AG10803 (cell line): ENCODE measurements at places on chromosomes 16 and 17.

DNA sequence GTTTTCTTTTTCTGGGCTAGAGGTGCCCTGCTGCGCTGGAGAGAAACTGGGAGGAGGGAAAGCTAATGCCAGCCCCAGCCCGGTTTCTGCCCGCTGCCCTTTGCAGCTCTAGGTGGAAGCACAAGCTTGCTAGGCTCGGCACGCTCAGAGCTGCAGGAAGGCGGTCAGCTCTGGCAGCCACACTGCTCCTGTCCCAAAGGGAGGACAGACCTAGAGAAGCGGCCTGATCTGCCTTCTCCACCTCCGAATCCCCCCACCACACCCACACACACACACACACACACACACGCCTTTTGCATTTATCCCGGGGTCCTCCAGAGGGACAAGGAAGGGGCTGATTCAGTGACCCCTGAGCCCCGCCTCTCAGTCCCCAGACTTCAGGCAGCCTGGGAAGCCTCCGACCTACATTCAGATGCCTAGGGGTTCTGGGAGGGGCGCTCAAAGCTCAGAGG, 418.1 kb downstream of the SOX9 start:
- no peak for DNase-seq

DNA sequence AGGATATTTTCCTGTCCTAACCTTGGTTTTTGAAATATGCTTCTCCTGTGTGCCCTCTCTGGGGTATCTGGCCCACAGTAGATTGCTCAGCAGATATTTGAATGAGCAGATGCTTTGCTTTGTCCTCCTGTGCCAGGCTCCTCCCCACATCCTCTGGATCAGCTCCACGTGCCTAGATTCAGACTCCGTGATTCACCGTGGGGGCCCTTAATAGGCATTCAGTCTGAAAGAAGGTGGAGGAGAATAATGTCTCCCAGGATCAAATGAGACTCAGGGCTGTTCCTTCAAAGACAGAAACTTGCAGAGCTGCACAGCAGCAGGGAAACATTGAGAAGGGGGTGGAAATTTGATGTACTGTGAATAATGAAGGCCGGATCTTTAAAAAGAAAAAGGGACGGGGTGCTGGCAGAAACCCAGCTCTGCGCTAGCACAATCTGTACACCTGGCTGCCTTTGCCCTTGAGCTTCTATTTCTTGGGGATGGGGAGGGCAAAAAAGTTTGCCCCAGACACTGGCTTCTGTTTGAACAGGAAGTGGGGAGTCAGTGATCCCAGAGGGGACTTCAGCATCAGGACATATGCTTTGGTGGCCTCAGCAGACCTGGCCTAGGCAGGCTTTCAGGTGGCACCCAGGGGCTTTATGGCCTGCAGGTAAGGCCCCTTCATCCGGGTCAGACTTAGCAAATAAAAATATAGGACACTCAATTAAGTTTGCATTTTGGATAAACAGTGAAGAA, 15.9 kb upstream of the SLC12A3 start:
- peak; percentile 73 for DNase-seq

GRCh38 chr17:75650874-75651273, 16.1 kb downstream of the RECQL5 start:
- no peak for DNase-seq

- no peak for DNase-seq
These were observed 40.0 kb downstream of the LGALS9 start for GRCh38 chr17:27670791-27671590.

- DNase-seq: no peak
These were observed 406.0 kb downstream of the SEC14L1 start for GRCh38 chr17:77546772-77547241.

GRCh38 chr16:63200940-63201339, 1164.7 kb upstream of the CDH8 start:
- no peak for DNase-seq

GRCh38 chr17:28957992-28958355, 6.7 kb upstream of the PHF12 start:
- DNase-seq: no peak

DNA sequence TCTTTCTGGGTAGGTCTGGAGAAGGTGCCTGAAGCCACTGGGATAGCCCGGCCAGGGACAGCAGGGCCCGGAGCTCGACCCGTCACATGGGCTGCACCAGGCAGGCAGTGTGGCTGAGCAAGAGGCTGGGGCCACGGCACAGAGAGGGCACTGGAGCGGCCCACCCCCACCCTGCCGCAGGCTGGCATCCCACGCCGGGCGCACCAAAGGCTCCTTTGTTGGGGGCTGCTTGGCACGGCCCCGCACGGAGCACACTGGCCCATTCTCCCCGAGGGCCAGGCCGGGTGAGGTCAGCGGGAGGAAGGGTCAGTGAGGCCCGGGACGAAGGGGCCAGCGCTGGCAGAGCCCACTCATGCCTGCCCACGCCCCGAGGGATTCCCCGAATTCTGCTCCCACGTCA, 36.5 kb upstream of the PVALEF start:
- DNase-seq: no peak

- no peak for DNase-seq
These were observed 84.3 kb downstream of the TMEM132E start for GRCh38 chr17:34663714-34664113.

- no peak for DNase-seq
These were observed 266.4 kb downstream of the CBLN1 start for GRCh38 chr16:49015225-49015592.

GRCh38 chr16:77863250-77863649, 74.9 kb downstream of the VAT1L start:
- no peak for DNase-seq

GRCh38 chr17:14712611-14713021, 411.7 kb downstream of the HS3ST3B1 start:
- peak; percentile 29 for DNase-seq

DNA sequence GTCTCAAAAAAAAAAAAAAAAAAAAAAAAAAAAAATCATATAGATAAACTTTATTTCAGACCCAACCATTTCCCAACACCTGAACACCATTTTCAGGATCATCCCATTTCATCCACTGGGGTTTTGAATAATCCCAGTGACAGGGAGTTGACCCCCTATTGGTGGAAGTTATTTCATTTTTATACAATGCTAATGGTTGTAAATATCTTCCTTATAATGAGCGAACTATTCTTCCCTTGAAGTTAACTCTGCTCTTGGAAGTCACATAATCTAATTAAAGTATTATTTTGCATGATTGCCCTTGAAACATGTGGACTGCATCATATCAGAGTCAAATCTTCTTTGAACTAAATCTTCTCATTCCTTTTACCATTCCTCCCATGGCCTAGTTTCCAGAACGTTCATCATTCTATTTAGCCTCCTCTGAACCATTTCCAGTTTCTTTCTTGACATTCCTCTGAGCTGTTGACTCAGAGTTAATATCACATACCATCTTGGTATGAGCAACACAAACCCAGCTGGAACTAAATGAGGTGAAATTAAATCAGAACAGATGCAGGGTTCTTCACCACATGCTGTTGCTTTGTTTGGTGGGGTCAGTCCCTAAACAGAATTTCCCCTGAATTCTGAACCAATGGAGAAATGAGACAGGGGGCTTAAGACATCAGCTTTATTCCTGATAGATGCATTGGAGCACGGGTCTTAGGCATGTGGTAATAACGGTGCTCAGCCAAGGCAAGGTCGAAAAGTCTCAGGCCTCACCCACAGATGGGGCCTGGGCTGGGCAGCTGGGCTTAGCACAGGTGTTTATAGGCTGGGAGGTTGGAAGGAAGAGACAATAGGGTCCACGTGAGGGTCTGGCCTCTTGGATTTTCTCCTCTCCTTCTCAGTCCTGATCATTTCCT, 8.9 kb downstream of the HSD17B2 start:
- peak; percentile 95 for DNase-seq

DNA sequence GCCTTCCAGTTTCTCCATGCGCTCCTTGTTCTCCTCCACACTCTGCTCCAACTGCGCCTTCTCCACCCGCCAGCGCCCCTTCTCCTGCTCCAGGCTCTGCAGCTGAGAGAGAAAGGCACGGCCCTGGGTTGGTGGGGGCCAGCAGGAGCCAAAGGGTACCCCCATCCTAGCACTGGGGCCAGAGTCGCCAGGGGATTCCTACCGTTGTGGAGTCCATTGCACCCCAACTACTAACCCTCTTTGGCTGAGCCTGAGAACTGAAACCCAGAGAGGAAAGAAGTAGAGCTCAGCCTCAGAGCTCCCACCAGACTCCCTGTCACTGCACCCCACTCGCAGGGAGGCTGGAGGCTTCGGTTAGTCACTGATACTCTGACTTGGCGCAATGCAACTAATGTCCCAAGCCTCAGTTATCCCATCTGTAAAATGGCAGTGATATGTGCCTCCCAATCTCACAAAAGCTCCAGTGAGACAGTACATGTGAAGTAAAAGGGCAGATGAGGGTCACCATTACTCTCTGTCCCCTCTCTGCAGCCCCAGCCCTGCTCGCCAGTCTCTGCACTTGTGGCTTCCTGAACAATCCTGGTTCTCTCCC, 6.2 kb upstream of the SAMD14 start:
- no peak for DNase-seq

- DNase-seq: no peak
These were observed 174.3 kb downstream of the FOXL1 start for GRCh38 chr16:86752582-86753175.
